ENCODE measurements at places on chromosomes 12 and 14. TPM values are rescaled to one million over a fixed set of nuclear protein-coding genes. Genes with fewer than 3 reads are reported as not detected.
A peak's percentile ranks its signal among the peaks of the same experiment; 100 is the strongest.

DNA sequence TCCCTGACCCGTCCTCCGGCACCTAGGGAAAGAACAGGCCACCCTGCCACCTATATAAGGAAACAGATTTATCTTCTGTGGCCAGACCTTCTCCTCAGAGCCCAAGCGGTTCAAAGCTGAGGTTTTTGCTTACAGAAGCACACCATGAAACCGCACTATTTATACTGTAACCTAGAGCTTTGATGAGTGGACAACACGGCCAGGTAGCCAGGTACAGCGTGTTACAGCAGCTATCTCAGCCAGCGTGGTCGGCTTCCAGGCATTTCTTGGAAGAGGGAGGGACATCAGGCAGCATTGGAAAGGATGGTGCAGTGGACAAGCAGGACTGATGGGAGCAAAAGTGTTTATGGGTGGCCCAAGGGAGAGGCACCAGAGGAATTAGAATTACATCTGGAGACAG, 34.4 kb downstream of the TTC7B start:
- DNase-seq: no peak

GRCh38 chr14:64806202-64806861, 73.4 kb downstream of the SPTB start:
- DNase-seq: no peak

DNA sequence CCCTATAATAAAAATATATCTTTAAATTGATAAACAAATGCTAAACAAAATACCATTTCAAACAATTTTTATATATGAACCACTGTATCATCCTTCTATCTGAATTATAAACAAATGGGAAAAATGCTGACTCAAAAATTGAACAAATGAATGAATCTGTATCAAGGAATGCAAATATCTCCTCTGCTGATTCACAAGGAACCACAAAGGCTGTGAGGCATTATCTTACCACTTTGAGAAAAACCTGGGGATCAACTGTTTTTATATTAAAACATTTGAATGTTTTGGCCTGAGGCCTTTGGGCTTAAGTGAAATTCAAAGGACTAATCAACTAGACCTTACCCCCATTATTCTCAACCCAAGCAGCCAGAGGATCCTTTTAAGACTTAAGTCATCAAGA, 86.3 kb downstream of the EML5 start:
- DNase-seq: no peak

GRCh38 chr14:50321009-50321660, 9.0 kb downstream of the DMAC2L start:
- peak; percentile 81 for DNase-seq

DNA sequence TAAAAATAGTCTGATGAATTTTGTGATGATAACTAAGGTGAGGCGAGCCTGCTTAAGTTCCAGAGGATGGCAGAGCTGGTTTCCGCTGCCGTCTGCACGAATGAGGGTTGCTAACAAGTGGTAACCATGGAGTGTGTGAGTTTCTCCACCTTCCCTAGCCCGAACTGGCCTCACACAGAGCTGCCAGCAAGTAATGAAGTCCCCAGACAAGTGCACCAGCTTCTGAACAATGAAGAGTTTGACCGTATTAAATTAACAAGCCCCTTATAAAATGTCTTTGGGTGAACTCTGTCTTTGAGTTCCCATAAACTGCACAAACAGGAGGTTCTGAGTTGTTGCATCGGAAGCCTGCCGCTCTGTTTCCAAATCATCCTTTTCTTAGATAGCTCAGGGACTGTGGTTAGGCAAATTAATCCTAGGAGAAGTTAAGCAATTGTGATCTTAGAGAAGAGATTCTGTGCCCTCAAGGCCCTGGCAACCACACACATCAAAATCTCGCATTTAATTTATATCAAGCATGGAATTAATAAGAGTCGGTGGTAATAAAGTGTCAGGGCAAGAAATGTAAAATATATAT, 274.1 kb upstream of the DAAM1 start:
- no peak for DNase-seq

DNA sequence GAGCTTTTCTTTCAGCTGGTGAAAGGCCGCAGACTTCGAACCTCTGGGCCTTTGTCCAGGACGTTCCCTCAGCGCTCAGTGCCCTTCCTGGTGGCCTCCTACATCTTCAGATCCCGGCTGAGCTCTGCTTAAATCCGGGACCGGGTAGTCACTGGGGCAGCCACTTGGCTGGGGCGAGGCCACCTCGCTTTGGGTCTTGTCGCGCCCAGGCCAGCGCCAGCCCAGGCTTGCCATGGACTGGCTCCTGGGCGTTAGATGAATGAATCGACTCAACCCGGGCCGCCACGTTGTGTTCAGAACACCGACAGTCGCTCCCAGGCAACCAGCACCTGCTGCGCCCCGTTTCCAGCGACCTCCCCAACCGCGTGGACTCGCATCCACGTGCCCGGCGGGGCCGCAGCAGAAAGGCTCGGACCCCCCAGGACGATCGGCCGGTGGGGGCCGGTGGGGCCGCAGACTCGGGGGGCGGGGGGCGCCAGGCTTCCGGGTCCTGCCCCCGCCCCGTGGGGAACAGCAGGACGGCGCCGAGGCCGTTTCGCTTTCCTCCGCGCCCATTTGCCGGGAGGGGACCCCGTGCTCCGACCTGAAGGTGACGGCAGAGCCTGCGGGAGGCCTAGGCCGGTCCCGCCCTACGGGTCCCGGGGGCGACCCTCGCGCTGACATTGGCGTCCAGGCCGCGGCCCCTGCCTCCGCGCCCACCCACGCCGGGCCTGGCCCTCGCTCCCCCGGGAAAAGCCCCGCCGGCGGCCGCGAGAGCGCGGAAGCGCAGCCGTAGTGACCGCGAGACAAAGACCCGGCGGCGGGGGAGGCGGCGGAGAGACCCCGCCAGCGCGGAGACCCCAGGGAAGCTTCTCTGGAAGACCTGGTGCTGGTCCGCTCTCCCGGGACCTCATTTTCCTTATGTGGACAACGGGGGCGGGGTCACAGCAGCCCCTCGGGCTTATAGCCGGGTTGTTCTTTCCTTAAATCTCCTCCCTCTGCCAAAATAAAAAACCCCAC, 37.3 kb upstream of the RCOR1 start:
- peak; percentile 76 for DNase-seq

GRCh38 chr14:73241481-73242165, 4.3 kb downstream of the PAPLN start:
- DNase-seq: no peak

- no peak for DNase-seq
Observed at GRCh38 chr12:28114488-28114887, 75.8 kb upstream of the CCDC91 start.

DNA sequence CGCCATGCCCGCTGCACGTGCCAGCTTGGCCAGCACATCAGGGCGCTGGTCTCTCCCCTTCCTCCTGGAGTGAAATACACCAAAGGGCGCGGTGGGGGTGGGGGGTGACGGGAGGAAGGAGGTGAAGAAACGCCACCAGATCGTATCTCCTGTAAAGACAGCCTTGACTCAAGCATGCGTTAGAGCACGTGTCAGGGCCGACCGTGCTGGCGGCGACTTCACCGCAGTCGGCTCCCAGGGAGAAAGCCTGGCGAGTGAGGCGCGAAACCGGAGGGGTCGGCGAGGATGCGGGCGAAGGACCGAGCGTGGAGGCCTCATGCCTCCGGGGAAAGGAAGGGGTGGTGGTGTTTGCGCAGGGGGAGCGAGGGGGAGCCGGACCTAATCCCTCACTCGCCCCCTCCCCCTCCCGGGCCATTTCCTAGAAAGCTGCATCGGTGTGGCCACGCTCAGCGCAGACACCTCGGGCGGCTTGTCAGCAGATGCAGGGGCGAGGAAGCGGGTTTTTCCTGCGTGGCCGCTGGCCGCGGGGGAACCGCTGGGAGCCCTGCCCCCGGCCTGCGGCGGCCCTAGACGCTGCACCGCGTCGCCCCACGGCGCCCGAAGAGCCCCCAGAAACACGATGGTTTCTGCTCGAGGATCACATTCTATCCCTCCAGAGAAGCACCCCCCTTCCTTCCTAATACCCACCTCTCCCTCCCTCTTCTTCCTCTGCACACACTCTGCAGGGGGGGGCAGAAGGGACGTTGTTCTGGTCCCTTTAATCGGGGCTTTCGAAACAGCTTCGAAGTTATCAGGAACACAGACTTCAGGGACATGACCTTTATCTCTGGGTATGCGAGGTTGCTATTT, 914 bp upstream of the CCND2 start:
- no peak for DNase-seq

Gene SLC5A8
- not detected for total RNA-seq

Gene TAS2R19
- 5.7 TPM for total RNA-seq

Gene ANAPC7
- 68.8 TPM for total RNA-seq

Gene EGLN3
- total RNA-seq: 1.5 TPM
